ENCODE measurements at places on chromosomes 2 and 18.
A peak's percentile ranks its signal among the peaks of the same experiment; 100 is the strongest.

DNA sequence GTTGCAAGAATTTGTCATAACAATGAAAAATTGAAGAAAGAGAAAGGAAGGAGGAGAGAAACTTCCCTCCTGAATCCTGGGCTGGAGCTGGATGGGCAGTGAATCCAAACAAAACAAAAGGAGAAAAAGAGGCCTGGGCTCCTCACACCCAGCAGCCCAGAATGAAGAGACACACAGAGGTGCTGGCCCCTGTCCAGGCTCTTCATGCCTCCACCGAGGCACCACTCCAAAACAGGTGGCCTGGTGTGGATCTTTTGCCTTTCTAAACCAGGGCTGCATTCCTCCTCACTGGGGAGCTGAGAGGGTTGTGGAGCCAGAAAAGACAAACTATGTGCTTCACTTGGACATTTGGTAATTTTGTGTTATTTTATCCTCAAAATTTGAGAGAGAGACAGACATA lies 76.0 kb downstream of the FAM124B start:
- no peak for DNase-seq

DNA sequence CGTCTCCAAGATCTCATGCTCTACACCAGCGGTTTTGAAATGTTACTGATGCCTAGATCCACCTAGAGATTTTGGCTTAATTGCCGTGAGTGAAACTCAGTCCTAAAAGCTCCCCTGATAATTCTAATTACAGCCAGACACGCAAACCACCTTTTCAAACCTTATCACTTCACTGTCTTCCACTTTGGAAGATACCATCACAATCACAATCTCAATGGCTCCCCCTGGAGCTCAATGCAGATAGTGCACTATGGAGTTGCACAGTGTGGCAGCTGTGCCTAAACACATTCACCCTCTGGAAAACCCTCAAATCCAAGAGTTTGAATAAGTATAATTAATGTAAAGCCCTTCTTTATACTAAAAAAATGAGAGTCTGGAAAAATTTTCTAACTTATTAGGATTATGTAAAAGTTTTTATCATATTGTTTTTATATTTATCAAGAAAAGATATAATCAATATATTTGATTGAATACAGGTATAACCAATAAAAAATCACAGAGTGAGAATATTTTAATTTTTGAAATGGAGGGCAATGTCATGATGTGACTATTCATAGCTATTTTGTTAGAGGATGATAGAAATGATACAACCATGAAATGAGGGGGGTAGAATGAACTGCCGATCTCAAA lies 102.9 kb upstream of the SLC8A1 start:
- peak; percentile 48 for DNase-seq

DNA sequence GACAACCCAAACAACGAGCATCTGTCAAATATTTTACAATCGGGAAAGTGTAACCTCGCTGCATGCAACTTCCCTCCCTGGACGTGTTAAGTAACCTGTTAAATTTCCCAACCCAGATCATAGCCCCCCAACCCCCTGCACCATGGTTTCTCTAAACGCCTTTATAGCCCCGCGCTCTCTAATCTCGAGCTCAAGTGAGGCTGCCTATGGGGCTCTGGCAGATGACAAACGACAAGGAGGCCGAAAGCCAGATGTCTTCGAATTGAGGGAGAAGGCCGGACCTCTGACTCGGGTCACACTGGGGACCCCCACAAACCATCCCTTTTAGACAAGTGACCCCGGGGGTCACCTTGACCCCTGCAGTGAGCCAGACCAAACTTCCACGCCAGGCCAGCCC lies 526 bp downstream of the COX7A2L start:
- DNase-seq = no peak

DNA sequence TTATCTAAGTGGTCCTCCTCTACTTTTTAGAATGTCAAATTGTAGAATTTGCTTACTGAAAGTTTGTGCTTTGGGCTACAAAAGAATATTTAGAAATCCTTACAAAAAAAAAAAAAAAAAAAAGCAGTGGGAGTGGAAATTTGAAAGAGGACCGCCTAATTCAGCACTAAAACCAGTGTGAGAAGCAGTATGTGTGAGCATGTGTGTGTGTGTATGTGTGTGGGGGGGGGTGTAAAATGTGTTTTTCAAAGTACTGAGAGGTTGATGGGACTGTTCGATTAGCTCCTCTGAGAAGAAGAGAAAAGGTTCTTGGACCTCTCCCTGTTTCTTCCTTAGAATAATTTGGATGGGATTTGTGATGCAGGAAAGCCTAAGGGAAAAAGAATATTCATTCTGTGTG lies at the start of gene VIT:
Gene VIT (plus strand): TSS at position 175 of the 400 bp plus-strand sequence. CDS start 19,664 bp downstream, outside the sequence.
- peak; percentile 22 for DNase-seq

DNA sequence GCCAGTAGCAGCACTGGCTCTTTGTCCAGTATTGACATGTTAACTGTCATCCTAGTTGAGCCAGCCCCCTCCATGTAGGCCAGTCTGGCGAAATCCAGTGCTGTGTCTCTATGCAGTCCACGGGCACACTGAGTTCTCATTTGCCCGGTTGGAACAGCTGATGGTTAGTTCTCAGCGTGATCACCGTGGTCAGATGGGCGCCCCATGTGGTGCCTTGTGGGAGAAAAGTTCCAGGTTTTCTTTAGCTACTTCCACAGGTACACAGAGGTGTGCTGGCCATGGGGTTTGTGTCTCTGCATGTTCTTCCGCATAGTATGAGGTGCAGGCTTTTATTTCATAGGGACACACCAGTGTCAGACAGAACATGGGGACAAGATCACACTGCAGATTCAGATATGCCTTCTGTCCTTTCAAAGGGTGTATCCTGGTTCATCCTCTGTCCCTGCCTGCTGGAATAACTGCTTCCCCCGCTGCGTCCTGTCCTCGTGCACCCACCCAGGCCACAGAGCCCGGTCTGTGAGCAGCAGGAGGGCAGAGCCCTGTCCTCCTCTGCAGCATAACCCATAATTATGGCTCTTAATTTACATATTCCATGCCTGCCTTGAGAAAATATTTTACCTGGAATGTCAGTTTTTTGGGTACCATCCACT lies 334.1 kb downstream of the GBX2 start:
- no peak for DNase-seq

DNA sequence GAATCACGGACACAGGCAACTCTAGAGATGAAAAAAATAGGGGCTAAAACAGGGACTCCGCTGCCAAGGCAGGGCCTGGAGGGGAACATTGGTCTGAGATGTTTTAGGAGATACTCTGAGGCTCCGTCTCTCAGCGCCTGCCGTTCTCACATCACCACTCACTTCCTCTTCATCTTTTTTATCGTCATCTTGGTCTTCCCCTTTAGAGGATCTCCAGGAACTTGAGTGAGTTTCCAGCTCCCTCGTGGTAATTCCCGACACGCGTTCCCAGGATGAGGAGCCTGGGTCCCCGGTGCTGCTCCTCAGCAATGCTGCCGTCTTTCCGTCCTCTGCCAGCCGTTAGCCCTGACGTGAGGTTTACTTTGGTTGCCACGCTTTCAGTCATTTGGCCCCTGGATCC lies 16.1 kb downstream of the MLPH start:
- DNase-seq = no peak

DNA sequence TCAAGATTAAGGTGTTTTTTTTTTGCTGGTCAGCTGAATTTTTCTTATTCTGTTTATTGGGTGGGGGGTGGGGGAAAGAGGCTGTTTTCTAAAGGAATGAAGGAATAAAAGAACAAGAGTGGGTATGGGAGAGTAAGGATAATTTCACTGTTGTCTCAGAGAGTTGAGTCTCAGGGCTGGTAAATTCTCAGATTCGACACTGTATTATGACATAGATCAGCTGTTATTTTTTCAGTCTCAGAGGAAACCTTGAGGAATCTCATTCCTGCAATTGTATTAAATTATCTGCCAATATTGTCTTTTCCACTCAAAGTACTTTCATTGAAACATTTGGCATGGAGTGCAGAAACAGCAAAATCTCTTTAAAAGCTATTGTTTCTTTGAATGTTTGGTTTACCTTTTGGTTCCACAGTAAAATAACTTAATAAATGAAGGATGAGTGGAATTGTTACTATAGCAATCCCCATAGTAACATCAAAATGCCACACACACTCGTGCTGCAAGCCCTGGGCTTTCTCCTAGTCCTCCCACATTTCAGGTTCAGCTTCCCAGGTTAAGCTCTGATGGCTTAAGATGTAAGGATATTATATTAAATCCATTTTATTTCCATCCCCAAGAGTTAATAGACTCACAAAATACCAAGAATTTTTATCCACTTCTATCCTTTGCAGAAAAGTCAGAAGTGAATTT lies 478.7 kb upstream of the TCF4 start:
- DNase-seq = no peak

DNA sequence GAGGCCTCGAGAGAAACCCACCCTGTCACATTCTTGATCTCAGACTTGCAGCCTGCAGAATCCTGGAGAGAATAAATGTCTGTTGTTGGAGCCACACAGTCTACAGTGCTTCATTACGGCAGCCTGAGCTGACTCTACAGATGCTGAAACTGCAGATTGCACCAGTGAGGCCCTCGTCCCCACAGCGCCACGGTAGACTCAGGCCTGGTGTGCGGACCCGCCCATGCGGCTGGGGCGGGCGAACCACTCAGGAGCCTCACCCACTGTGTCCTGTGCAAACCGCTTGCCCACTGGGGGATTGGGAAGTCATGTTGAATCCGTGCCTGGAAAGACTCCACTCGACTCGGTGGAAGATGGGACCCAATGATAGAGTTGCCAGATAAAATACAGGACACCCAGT lies 125.2 kb upstream of the COPS8 start:
- DNase-seq = no peak

DNA sequence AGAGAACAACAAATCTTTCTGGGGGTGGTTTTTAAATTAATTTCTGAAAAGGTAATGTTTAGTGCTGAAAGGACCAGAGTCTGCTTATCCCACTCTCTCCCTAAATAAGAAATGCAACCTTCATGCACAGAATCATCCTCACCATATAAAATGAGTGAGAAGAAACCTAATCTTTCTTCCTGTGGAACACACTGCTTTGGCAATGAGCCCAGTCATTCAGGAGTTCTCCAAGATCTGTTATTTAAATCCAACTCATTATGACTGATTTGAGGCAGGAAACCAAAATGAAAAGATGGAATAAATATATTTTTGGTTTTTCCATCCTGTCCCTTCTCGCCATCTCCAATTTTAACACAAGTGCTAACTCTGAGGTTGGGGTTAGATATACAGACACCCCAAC lies 228.3 kb downstream of the SRBD1 start:
- peak; percentile 52 for DNase-seq

DNA sequence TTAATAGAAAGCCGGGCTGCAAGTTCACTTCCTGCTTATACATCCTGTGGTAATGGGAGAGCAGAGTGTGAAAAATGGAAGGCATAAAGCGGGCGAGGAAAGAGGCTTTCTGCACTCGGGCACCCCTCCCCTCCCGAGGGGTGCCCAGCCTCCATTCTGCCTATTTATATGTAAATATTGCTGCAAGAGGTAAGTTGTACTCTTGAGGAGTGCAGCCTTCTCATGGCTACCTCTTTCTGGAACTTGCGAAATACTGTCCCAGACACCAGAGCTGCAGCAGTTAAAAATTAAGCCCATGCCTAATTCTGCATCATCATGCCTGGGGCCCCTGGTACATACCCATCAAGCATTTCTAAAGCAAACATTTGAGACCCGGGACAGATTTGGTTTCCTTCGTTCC lies 156.0 kb downstream of the GBX2 start:
- DNase-seq = no peak

GRCh38 chr2:159195697-159196096 lies 90.8 kb downstream of the WDSUB1 start:
- no peak for DNase-seq

GRCh38 chr2:12070153-12070552 lies 323.7 kb downstream of the LPIN1 start:
- DNase-seq = no peak

GRCh38 chr2:230434677-230435324 lies 18.8 kb downstream of the SP100 start:
- no peak for DNase-seq

- DNase-seq = no peak
Measured at GRCh38 chr2:218329027-218329825, 27.4 kb upstream of the CATIP start.

DNA sequence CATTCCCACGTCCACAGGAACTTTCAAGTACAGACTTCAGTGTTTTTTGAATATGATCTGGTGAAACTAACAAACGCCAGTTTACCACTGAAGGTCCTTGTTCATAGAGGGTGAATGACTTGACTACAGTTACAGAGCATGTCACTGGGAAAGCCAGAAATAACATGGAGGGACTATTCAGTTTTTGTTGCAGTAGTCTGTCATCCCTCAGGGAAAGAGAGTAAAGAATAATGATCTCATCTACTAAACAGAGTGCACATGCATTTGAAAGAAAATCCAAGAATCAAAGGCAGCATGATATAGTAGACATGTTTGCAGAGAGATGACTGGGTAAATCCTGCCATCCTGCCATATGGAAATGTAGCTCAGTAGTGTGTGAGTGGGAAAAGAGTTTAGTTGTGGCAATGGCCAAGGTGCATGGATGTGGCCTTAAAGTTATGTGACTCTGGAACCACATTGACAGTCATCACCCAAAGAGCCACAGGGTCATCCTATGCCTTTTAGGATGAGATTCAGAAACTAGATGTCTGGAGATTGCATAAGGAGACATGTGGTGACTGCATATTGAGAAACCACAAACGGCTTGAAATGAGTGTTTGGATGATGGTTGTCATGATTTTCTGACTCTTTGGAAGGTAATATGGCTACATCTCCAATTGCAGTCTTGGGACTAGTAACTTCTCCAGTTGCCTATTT lies 125.3 kb upstream of the ZEB2 start:
- peak; percentile 65 for DNase-seq

DNA sequence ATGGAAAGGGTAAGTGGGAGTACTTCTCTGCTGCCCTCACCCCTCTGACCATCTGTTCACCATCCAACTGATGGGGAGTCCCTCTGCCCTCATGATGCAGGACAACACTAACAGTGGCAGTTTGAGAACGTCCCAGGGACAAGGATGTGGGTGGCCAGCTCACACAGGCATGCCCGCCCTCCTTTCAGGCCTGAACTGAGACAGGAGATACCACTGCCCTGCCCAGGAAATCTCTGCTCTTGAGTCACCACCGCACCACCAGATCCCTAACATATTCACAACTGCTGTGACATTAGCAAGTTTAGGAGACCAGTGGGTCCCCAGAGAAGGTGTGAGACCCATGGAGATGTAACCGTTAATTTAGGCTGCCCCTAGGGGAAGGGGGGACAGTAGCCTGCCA lies 66.2 kb downstream of the TRAPPC8 start:
- no peak for DNase-seq

- DNase-seq = no peak
Measured at GRCh38 chr2:8822218-8822617, 15.2 kb downstream of the KIDINS220 start.

DNA sequence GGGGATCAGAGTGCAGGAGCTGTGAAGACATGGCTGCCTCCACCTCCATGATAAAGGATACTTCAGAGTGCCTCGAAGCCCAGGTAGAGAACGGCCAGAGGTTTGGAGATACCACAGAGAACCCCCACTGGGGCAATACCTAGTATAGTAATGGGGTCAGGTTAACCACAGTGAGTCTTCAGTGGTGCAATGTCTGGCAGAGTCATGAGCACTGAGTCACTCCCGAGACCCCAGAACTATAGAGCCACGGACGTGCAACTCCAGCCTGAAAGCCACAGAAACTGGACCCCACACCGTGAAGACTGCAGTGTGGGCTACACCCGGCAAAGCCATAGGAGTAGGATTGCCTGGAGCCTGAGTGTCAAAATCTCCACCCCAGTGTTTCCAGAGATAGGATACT lies 746.6 kb downstream of the CBLN2 start:
- DNase-seq = no peak

- DNase-seq = no peak
Measured at GRCh38 chr2:143258126-143258892, 129.1 kb downstream of the ARHGAP15 start.

GRCh38 chr18:35597758-35598157 lies 16.2 kb downstream of the GALNT1 start:
- no peak for DNase-seq

- DNase-seq = peak; percentile 44
Measured at GRCh38 chr2:177489719-177490301, 97.2 kb downstream of the AGPS start.

All from fibroblast of skin of right biceps (primary cell).